ENCODE measurements at places on chromosomes 11 and 22.

DNA sequence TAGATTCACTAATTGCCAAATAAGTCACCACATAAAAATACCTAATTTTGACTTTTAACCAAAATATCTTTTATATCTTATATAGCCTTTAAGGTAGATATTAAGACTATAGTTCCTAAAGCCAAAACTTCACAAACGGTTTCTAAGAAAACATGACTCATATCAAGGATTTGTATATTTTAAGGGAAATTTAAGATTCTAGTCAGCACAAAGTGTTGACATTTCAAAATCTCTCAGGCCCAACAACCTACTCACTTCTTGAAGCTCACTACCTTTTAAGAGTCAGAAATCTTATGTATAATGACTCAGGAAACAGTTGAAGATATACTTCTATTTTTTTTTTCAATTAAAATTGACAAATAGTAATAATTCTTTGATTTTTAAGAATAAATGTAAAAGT is 221.9 kb downstream of the SBF2 start:
- DNase-seq = no peak

DNA sequence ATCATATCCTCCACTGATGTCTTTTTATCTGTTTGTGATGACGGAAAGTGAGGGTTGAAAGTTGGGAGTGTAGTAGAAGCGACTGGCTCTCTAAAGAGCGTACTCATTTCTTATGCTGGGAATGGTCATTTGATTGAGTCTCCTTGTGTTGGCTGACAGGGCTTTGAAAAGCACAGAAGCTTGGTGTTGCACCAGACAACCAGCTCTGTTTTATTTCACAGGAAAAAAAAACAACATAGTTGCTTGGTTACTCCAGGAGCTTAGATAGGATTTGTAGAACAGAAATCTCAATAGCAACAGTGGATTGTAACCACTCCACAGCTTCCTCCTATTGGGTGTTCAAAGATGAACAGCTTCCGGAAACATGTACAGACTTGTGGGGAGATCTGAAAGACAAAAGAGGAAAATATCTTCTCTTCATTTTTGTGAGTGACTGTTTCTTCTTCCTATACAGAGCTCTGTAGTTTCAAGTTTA is 2.7 kb downstream of the RBM14 start:
- no peak for DNase-seq

DNA sequence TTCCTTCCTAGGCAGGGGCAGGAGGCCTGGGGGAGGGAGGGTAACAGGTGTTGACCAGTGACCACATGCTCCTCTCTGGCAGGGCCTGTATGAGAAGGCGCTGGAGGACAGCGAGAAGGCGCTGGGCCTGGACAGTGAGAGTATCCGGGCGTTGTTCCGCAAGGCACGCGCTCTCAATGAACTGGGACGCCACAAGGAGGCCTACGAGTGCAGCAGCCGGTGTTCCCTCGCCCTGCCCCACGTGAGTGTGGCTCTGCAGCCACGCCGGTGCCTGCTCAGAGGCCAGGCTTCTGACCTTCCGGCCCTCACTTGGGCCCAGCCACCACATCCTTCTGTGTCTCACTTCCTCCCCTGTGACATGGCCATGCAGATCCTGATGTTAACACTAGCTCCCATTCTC is 25.8 kb downstream of the ZC3H7B start:
- no peak for DNase-seq

GRCh38 chr11:110362971-110363509 is 66.6 kb upstream of the RDX start:
- DNase-seq = no peak

DNA sequence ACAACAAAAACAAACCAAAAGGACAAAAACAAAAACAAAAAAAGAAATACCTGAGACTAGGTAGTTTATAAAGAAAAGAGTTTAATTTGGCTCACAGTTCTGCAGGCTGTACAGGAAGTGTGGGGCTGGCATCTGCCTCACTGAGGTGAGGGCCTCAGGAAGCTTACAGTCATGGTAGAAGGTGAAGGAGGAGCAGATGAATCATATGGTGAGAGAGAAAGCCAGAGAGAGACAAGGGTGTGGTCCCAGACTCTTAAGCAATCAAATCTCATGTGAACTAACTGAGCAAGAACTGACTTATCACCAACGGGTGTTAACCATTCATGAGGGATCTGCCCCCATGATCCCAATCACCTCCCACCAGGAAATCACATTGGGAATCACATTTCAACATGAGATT is 58.8 kb upstream of the ZBED5 start:
- DNase-seq = no peak

DNA sequence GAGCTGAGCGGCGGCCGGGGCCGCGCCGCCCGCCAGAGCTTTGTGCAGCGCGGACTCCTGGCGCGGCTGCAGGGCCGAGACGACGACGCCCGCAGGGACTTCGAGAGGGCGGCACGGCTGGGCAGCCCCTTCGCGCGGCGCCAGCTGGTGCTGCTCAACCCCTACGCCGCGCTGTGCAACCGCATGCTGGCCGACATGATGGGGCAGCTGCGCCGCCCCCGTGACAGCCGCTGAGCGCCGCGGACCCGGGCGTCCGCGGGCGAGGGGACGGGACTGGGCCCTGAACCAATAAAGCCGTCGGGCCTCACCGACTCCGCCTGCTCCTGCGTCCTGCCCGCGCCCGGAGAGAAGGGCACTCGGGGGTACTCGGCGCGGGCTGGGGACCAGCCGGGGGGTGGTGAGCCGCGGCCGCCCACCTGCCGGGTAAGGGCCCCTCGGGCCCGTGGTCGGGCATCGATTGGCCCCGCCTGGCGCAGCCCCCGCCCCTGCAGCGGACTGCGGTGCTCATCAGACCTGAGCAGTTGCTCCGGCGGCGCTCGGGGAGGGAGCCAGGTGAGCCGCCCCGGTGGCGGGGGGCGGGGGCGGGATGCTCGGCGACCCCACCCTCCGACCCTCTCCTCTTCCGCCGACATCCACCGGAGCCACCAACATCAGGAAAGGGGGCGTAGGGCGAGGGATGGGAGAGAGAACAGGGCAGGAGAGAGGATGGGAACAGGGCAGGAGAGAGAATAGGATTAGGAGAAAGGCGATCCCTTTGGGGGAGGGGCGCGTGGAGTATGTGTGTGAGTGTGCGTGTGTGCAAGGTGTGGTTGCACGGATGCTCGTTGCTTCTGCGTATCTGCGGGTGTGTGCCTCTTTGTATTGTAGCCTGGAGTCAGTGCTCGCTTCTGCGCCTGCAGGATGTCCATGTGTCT is at the start of gene TMEM25:
Gene TMEM25 (plus strand): TSS at position 510 of the 914 bp plus-strand sequence. CDS start 610 bp downstream, outside the sequence.
- DNase-seq = no peak

- no peak for DNase-seq
Observed at GRCh38 chr11:85236211-85236610, 390.9 kb downstream of the DLG2 start.

- no peak for DNase-seq
Observed at GRCh38 chr11:45654231-45655011, 11.0 kb downstream of the CHST1 start.

DNA sequence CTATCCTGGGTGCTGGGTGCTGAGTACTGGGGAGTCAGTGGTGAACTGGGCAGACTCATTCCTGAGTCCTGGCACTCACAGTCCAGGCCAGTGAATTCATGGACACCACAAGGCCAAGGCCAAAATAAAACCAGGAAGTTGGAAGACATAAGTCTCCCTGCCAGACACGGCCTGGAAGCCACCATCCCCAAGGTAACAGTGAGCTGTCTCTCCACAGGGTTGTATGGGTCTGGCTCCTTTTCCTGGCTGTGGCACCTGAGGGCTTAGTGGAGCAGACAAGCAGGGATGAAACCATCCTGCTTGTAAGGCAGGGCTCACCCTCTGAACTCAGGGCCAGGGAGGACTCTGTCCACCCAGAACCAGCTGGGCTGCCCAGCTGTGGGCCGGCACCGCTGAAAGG is 54.7 kb upstream of the ALX4 start:
- no peak for DNase-seq

DNA sequence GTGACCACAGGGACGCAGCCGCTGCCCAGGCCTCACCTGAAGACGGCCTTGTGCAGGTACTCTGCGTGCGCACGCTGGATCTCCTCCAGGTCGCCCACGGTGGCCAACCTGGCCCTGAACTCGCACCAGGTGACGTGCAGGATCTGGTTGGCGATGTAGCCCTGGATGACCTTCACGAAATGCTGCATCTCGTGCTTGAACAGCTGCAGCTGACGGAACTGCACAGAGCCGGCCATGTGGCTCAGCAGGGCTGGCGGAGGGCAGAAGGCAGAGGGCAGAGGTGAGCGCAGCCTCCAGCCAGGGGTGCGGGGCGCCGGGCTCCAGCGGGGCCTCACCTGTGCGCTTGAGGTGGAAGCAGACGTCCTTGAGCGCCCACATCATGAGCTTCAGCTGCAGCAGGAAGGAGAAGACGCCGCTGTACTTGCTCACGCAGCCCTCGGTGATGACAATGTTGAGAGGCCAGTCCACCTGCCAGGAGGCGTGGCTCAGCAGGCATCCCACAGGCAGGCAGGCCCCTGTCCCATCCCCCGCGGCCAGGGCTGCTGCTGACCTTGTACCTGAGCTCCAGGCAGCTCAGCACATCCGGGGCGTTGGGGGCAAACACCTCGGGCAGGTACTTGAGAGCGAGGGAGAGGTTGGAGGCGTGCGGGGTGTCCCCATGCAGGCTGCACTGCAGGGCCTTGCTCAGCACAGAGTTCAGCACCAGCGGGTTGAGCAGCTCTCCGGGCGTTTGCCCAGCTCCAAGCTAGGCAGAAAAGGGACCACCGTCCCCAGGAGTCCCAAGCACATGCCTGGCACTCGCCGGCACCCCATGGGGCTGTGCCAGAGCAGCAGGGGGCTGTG is 17.6 kb downstream of the SELENOO start:
- no peak for DNase-seq

DNA sequence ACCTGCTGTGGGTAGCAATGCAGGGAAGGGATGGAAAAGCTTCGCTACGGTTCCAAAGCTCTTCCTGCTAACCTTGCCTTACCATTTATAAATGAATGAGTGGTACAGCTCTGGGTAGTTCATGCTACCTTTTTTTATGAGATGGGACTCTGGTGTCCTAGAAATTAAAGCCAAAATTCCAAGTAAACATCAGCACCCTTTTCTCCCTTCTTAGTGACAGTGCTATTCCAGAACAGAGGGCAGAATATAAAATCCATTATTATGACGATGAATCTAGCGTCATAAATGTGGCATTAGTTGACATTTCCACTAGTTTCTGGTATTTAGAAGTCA is 447 bp upstream of the SVIP start:
- DNase-seq = no peak

GRCh38 chr11:131723088-131723487 is 352.7 kb downstream of the NTM start:
- no peak for DNase-seq

GRCh38 chr11:13260963-13261588 is 16.5 kb upstream of the BMAL1 start:
- no peak for DNase-seq

GRCh38 chr11:125070699-125071254 is 7.7 kb downstream of the SLC37A2 start:
- DNase-seq = peak; percentile 54

DNA sequence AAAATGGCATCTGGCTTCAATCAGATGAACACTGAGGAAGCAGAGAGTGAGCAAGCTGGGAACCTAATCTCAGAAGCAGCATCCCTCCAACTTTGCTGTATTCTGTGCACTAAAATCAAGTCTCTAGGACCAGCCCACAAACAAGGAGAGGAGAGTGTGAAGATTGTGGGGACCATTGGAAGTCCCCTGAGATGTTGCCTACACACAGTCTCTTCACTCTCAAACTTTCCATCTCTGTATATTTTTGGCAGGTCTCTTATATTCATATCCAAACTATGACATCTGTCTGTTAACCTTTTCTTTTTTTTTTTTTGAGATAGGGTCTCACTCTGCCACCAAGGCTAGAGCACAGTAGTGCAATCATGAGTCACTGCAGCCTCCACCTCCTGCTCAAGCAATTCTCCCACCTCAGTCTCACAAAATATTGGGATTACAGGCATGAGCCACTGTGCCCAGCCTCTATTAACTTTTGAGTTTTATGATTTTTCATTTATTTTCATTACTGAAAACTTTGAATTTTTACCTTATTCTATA is 1096.4 kb downstream of the TBC1D22A start:
- DNase-seq = no peak

- no peak for DNase-seq
Observed at GRCh38 chr11:1762537-1763302, 1.0 kb downstream of the CTSD start.

GRCh38 chr11:93720522-93720921 is 20.8 kb downstream of the TAF1D start:
- no peak for DNase-seq

GRCh38 chr11:118628861-118629549 is 21.6 kb downstream of the PHLDB1 start:
- DNase-seq = no peak

DNA sequence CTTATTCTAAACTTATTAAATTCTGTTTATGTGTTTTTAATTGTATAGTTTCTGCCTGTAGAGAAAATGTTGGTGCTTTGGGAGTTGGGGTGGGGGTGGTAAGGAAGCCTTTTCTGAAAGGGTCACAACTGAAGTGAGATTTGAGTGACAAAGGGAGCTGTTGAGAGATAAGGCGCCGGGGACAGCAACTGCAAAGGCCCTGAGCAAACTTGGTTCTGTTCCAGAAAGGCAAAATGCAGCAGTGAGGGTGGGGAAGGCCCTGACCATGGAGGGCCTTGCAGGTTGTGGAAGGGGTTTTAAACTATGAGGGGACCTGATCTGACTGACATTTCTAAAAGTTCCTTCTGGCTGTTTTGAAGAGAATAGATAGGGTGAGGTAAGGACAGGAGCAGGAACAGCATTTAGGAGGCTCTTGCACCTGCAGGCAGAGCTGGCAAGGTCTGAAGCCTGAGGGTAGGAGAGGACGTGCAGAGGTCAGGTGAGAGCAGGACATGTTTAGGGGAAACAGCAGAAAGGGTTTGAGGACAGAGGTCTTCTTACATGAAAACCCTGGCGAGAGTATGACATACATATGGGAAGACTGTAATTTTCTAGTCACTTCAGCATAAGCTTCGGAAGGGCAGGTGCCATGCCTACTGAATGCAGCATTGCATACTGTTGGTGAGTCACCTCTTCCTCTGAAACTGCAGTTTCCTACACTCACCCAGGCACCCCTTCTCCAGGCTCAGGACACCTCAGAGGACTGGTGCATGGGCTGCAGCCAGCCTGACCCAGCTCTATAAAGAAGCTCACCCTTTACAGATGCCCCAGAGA is 190.7 kb downstream of the SNX19 start:
- no peak for DNase-seq

DNA sequence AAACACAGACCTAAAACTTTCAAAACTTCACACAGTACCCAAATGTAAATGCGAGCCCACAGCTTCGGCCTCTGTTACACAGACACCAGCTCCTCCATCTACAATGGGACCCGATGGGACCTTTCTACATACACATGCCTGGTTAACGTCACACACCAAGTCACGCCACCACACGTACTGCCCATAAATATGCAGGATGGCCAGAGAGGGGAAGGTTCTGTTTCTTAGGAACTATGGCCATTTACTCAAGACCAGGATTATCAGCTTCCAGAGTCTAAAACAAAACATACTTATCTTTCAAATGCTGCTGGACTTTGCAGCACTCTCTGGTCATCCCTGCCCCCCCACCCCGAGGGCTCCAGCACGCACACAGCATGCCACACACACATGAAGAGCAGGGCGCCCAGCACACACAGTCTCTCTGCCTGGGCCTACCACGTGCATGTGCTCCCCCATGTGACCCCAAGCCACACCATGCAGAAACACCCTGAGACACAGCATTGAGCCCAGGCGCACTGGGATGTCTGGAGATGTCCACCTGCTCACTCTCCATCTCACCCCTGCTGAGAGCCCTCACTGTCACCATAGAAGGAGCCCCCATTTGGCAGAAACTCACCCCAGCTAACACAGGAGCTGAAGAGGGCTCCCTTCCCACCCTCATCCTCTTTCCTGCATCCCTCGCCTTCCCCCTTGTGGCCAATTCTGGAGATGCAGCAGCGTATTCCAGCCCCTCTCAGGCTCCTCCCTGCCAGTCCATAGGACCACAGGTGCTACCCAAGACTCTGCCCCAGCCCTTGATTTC is 61.8 kb downstream of the SLC22A12 start:
- peak; percentile 94 for DNase-seq
